ENCODE measurements at places on chromosomes 12 and 14.

DNA sequence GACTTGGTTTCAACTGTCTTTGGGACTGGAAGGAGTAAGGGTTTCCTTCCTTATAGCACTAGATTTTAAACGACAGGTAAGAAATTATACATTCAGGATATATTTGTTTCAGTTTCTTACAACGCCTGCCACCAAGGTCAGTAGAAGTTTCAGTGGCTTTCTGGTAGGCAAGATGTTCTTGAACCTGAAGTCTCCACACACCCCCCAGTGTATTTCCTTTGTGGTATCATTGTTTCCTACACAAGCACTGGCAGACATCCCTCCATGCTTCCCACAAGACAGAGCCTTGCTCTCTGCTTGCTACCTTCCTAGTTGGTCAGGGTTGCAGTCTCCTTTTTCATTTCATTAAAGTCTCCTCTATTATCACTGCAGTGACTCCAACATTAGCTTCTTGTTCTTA lies 283.1 kb downstream of the FLRT2 start:
- no peak for DNase-seq

DNA sequence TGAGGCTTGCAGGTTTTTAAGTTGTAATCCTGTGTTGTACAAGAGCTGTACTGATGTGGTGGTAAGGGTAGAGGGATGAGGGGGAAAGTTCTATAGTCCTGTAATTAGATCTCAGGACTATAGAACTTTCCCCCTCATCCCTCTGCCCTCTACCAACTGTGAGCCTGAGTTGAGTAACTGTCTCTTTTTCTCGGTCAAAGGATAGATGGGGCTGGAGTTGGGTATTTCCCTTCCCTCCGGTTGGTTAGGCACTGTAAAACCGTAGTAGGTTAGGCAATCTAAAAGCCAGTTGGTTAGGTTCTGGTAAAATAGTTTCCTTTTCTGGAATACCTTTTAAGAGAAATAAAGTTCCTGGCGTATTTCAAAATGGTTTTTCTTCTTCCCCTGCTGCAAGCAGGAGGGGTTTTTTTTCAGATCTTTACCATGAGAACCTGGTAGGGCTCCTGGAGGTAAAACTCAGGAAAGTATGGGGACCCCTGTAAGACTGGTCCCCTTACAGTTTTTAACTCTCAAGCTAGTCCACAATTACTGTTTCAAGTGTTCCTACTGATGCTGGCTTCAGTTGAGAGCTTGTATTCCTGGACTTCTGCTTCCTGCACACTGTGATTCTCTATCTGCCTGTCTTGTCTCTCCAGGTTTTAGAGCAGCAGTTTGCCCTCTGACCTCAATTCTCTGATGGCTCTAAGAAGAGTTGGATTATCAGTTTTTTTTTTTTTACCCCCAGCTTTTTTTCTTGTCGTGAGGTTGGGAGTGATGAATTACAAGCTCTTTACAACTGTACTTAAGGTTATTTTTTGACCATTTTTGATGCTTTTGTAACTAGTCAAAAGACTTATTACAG lies 58.7 kb downstream of the FUT8 start:
- no peak for DNase-seq

DNA sequence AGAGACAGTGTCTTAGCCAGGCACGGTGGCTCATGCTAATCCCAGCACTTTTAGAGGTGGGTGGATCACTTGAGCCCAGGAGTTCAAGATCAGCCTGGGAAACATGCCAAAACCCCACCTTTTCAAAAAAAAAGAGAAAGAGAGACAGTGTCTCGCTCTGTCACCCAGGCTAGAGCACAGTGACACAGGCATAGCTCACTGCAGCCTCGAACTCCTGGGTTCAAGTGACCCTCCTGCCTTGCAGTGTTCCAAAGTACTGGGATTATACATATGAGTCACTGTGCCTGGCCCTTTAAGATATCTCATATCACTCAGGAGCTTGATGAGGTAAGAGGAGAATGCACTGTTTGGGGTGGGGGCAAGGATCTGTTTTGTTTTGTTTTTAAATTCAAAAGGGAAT lies 48.1 kb upstream of the LTBP2 start:
- DNase-seq: no peak

GRCh38 chr12:116797885-116798284 lies 59.8 kb downstream of the RNFT2 start:
- no peak for DNase-seq

Data from effector CD8-positive, alpha-beta T cell (primary cell).